ENCODE measurements at places on chromosomes 4 and X.

GRCh38 chrX:111503485-111503993, 7.9 kb upstream of the SERTM2 start:
- DNase-seq: no peak

DNA sequence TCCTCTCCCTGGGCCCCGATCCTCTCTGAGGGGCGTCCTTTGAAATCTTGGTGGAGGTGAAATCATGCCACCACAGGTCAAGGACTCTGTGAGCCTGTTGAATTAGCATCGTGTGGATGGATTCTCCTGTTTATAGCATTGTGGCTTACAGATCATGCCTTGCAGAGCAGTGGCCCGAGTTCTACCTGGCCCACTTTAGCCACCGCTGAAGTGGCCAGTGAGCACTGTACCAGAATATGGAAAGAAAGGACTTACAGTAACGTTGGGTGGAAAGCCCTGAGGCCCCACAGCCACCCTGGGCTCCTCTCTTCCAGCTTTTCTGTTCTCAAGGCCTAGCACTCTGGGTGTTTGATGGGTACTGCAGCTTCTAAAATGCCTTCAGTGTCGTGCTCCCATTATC, 35.3 kb downstream of the NPFFR2 start:
- no peak for DNase-seq

DNA sequence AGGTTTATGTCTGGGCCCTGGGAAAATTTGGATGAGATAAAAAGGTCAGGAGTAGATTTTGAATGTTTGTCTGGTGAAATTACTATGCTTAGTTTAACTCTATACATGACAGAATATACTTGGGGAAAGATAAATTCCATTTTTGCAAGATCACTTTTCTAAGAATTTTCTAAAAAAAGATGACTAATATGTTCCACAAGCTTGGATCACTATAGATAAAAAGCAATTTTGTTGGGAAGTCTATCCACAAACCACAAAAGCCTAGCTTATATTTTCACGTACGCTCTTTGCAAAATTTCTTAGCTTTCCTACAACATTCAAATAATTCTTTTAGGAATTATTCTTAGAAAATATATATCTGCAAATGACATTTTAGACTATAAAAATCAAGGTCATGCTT, 20.6 kb upstream of the COQ2 start:
- no peak for DNase-seq

DNA sequence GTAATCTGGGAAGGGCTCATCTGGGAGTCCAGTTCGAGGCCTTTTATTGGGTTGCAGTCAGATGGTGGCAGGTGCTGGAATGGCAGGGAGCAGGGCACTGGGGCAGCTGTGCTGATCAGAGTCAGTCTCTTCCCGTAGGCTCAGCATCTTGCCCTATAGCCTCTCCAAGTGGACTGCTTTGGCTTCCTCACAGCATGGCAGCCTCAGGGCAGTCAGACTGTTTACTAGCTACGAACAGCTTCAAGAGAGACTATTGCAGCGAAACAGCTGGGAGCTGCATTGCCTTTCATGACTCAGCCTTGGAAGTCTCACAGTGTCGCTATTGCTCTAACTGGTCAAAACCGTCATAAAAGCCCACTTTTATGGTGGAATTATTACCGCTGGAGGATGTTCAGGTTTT, 26.8 kb upstream of the DUSP21 start:
- DNase-seq: no peak

- DNase-seq: no peak
Measured at GRCh38 chr4:5999356-5999755, 18.9 kb downstream of the C4orf50 start.

DNA sequence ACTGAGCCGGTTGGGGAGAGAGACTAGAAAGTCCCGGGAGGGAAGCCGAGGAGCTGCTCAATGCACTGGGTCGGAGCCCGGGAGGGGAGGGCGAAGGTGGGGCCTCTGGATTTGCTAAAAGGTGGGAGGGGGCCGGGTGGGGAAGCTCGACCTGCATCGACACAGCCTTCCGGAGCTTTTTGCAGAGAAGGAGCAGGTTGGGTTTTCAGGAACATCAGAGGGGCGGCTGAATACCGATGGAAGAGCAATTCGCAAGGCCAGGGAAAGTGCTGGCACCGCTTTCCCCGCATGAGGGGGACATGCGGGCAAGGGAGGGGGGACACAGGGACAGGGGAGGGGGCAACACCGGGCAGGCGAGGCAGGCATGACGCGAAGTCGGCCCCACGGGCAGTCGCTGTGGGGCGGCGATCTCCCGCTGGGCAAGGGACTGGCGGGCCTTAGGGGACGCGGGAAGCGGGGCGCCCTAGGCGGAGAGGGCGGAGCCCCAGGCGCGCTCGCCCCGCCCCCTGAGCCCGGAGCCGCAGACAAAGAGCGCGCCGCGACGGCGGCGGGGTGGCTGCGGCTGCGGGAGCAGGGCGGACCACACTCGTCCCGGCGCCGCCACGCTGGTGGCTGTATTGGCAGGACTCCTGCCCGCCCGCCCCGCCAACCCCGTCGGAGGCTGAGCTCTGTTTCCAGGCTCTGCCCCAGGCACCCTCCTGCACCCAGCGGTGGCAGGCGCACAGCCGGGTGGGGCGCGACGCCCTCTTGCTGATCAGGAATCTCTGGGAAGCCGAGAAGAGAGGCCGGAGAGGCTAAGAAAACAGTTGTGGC, 11.6 kb downstream of the PDZD4 start:
- peak; percentile 77 for DNase-seq

DNA sequence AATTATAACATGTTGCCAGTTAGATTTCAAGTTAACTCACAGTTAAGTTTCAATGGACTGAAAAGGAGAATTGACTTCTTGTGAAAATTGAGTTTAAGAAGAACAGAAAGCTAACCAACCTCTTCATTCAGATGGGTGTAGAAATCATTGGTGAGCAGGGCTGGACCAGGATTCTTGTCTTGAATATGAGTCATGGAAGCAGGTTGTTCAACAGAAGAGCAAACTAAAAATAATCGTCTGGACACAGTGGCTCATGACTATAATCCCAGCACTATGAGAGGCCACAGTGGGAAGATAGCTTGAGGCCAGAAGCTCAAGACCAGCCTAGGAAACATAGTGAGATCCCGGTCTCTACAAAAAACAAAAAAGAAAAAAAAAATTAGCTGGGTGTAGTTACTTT, 98.2 kb downstream of the ARSJ start:
- DNase-seq: no peak

GRCh38 chr4:10074767-10075105, 41.9 kb downstream of the WDR1 start:
- DNase-seq: peak; percentile 80

- no peak for DNase-seq
Measured at GRCh38 chr4:87420276-87420830, 2.0 kb upstream of the NUDT9 start.

DNA sequence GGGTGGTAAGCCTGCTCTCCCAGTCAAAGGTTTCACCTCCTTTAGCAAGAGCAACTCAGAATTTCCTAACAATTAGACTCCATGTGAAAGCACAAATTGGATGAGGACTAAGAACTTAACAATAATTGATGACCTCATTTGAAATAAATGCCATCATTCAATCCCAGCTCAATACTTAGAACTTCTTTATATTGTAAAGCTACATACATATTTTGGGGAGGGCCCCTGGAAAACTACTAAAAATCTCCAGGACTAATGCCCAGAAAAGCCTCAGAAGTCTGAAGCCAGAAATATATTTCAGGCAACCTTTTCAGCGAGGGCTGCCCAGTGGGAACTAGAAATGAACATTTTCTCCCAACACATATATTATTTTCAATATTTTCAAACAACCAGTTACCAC, 38.1 kb downstream of the AMOT start:
- DNase-seq: no peak

DNA sequence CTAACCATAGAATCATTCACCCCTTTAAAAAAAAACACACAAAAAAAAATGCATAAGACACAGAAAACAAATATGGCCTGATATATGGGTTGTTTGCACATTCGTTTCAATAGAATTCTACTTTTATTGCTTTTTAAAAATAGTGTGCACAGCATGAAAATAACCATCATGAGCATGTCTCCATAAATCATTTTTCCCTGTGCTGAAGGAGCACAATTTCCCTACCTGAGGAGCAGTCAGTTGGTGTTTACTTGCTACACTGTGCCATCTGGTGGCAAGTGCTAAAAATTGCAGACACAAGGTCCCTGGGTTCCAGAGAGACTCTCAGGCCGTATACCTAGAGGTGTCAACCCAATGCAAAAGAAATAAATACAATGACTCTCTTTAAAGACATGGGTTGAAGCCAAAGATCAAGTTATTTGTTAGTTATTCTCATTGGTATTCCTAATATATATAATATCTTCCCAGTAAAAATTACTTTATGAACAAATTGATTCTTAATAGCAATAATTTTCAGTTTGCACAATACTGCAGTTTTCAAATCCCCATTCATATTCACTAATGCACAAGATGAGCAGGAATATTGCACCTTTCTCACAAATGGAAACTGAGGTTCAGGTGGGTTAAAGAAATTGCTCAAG, 551.4 kb downstream of the IQCM start:
- DNase-seq: peak; percentile 43

DNA sequence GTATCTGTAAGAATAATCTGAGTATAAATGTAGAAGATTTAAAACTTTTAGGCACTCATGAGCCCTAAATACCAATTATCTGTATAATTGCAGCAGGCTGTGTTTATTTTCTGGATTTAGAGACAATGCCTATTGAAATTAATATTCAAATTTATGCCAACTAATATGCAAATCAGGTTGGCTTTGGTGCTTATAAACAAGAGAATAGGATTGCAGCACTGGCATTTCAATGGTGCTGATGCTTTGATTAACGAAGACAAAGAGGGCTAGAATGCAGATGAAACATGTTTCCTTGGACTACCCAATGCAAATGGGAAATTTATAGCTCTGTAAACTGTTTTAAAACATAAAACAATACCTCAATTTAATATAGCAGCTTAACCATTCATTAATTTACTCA, 70.7 kb upstream of the GATB start:
- no peak for DNase-seq

GRCh38 chr4:54498661-54499111, 159.1 kb upstream of the KIT start:
- no peak for DNase-seq

DNA sequence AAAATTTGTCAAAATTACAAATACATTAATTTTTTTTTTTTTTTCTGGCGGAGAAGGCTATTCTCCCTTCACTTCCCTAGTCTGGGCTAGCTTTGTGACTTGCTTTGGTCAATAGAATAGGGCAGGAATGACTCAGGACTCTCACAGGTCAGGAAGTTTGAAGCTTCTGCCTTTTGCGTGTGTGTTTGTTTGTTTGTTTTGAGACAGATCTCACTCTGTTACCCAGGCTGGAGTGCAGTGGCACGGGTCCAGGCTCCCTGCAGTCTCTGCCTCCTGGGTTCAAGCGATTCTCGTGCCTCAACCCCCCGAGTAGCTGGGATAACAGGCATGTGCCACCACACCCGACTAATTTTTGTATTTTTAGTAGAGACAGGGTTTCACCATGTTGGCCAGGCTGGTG, 55.9 kb upstream of the USP9X start:
- no peak for DNase-seq

- DNase-seq: no peak
Measured at GRCh38 chr4:173237152-173237551, 68.5 kb downstream of the GALNT7 start.

GRCh38 chrX:38060331-38060878, 54.1 kb downstream of the SYTL5 start:
- DNase-seq: no peak

DNA sequence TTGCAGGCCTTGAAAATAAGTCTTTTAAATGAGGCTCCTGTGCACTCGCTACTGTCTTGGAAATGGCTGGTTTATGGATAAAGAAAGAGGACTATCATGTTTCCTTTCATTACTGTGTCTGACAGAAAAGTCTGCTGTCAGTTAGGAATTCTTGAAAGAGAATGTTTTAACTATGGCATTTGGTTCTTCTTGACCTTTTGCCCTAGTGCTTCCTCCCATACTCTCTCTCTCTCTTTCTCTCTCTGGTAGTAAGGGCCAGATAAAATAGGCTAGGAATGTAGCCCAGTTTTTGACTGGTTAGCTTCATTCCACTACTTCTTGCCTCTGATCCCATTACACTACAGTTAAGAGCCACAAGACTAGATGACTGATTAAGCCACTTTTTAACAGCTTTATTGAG, 29.8 kb downstream of the YY2 start:
- peak; percentile 13 for DNase-seq

GRCh38 chr4:52200339-52200725, 149.2 kb downstream of the SPATA18 start:
- no peak for DNase-seq

GRCh38 chr4:128862608-128863311, 53.3 kb downstream of the JADE1 start:
- DNase-seq: no peak

DNA sequence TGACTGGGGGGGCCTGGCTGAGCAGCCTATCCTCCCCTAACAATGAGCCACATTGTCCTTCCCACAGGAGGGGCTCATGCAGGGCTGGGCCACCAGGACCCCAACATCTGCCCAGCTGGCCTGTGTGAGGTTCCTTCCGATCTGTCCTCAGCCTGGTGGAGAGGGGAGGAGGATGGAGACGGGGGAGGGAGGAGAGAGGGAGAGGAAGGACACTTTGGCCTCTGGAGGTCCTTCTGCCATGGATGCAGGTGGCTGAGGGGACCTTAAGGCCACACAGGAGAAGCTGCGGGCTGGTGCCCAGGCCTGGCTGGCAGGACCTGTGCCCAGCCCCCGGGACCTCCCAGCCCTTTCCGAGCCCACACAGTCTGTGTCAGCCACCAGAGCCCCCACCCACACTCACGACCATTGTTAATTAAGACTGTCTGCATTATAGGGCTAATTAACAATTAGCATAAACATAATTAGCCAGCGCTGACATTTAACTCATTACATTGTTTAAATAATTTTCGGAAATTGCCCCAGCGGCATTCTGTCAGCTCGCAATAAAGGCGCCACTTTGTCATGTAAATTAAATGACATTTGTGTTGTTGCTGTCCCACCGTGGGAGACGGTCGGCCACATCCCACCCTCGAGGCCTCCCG, 53.0 kb upstream of the NKX1-1 start:
- no peak for DNase-seq
